Stimulated activated CD4-positive, alpha-beta T cell treated with anti-CD3 and anti-CD28 coated beads, Interleukin-12 subunit alpha, Interleukin-12 subunit beta, amount 100 ng/mL, for 48 hours (primary cell): ENCODE measurements at places on chromosomes 7 and 10.

DNA sequence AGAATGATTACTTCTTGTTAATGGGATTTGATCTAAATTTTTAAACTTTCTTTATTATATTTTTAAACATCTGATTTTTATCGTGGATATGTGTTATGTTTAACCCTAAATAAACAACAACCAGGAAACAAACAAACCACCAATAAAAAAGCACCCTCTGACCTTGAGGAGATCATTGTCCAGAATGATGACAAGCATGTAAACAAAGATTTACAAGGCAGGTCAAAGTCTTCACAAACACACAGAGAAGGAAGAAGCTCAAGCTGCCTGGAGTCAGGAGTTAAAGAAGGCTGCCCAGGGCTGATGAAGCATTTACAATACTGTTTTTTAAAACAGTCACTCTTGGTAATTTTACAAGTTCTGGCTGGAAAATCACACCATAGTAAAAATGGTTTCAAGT, 31.0 kb upstream of the EGFR start:
- no peak for DNase-seq

DNA sequence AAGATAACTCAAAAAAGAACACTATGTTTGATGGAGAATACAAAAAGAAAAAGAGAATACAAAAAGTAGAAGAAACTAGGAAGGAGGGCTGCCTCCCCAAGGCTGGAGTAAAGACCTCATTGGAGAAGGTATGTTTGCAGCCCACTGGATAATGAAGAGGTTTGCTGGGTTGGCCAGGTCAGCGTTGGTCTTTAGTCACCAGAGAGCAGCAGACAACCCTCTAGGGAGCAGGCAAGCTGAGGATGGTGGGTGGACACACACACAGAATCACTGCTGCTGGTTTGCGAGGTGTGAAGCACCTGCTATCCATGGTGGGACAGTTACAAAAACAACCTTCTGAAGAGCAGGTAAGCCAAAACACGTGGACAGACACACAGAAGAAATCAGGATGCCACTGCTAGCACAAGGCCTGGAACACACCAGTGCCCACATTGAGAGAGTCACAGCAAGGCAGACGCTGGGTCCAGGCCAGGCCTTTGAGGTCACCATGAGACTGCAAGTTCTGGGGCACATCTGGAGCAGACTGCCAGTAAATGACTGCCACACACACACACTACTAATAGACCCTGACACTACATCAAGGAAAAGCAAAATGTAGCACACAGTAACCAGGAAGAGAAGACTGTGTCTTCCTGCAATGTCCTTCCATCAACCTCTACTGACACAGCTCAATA, 43.0 kb downstream of the MTERF1 start:
- no peak for DNase-seq

DNA sequence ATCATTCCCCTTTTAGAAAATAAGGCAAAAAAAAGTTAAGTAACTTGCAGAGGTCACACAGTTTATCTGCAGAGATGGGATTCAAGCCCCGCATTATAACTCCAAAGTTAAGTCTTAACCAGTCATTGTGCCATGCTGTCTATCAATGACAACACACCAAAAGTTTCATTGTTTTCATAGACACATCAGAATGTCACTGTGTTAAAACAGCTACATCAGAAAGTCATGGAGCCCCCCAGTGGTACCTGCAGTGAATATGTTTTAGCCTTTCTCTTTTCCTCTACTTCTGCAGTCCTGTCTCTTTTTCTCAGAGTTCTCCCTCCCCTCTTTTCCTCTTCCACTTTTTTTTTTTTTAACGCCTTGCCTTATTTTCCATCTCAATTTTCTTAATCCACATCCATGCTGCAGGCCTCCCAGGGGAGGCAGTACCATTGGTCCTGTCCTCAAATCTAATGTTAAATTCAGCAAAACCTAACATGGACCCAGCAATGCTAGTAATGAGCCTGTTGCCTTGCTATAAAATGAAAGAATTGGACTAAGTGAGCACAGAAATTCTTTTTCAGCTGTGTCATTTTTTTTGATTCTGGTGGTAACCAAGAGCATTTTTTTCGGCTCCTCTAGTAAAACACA, 3.8 kb upstream of the NRCAM start:
- no peak for DNase-seq

DNA sequence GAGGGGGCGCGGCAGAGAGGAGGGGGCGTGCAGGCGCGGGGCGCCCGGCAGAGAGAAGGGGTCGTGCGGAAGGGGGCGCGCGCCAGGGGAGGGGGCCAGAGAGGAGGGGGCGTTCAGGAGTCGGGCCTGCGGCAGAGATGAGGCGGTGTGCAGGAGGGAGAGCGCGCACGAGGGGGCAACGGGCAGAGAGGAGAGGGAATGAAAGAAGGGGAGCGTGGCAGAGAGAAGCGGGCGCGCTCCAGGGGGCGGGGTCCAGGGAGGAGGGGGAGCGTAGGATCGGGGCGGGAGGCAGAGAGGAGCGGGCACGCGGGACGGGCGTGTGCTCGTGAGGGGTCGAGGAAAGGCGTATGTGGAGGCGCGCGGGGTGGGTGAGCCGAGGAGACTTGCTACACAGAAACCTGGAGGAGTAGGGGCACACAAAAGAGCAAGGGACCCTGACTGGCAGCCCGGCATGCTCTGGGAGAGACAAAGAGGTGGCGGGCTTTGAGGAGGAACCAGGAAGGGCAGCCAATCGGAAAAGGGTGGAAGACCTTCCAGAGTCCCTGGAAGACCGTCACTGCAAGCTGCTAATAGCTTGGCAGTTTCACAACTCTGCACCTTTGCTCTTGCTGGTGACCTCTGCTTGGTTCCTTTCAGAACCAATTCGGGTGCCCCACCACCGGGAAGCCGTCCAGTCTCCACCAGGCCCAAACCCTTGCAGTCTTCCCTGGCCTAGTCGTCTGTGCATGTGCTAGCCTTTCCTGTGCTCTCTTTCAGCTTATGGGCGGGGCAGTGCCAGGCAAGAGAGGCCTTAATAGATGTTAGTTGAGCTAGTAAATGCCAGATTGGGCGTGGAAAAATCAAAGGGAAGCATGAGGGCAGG, 639 bp downstream of the DYDC2 start:
- no peak for DNase-seq
